ENCODE measurements at places on chromosomes 11 and 22. TPM values are rescaled to one million over a fixed set of nuclear protein-coding genes. Genes with fewer than 3 reads are reported as not detected.

PATE2 gene
- not detected for total RNA-seq

SGSM1 gene
- total RNA-seq = not detected

DKK3 gene
- total RNA-seq = 189 TPM

HBD gene
- not detected for total RNA-seq

CALCB gene
- total RNA-seq = not detected

LGALS12 gene
- not detected for total RNA-seq

RAG2 gene
- total RNA-seq = not detected

TMPRSS5 gene
- total RNA-seq = not detected

GRCh38 chr11:66542362-66542761 is 3.5 kb downstream of the ZDHHC24 start:
- DNase-seq = peak; percentile 65

DNA sequence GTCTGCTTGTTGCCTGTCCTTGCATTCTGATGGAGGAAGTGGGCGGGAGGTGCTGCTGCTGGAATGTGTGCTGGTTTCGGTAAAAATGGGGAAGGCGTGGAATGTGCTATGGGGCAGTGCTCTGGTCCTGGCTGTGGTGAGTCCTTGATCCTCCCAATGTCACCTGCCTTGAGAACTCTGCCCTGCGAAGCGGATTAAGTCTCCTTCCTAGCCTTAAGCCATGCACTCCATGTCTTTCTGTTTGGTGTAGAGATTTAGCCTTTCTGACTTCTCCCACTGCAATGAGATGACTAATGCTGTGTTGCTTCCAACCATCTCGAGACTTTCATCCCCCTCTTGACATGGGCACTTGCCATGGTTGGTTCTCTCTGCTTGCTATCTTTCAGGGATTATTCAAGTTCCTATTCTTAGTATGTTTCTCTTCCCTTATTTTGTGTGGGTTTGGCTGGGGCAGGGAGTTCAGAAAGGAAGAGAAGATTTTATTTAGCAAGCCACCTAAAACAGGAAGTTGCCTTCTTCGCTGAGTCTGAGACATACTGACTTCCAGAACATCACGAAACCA is 687.9 kb downstream of the NTM start:
- DNase-seq = peak; percentile 39

DNA sequence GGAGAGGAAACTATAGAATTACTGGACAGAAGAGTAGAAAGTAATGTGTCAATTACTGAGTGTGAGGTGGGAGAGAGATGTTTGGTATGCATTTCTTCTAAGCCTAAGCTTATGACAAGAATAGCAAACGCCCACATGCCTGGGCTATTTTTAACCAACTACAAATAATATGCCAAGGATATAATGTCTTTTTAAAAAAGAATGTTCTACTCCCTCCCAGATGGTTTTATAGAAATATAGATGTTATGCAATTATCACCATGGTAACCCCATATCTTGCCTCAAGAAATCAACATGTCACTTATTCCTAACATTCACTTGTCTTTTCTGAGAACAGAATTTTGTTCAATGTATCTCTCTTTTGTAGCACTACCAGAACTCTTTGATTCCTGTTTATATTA is 996.7 kb upstream of the CHORDC1 start:
- no peak for DNase-seq

DNA sequence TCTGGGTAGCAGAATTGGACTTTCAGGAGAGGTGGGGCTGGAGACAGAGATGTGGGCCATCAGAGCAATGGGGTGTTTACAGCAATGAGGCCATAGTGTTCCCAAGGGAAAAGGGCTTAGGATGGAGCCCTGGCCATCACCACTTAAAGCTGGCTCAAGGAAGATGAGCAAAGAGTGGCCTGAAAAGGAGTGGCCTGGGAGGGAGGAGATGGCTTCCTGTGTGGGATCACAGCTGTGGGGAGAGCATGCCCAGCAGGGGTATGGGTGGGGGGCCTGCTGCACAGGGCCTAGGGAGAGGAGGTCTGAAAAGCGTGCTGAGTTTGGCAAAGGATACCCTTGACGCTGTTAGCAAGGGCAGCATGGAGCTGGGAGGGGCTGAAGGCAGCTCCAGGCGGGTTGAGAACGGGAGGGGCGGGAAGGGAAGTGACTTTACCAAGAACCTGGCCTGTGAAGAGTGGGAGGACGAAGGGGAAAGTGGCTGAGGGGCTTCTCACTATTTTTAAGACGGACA is 13.9 kb downstream of the LRRC32 start:
- no peak for DNase-seq

GRCh38 chr22:29359469-29359868 is 28.9 kb downstream of the AP1B1 start:
- peak; percentile 65 for DNase-seq

DNA sequence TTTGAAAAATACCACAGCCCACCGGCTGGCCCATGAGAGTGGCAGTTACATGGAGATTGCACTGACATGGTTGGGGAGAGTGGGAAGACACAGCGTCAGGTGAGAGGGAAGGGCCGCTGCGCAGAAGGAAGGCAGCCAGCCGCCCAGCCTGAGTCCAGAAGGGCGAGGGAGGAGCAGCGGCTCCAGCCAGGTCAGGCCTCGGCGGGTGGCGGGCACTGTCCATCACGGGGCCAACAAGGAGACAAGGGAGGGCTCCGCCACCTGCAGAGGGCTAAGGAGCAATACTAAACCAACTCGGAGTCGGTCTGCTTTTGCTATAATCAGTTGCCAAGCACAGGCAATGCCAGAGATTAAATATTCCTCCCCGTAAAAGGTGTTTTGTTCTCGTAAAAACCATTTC is 384.5 kb downstream of the TBC1D22A start:
- no peak for DNase-seq

GRCh38 chr22:40009951-40010671 is 15.4 kb downstream of the FAM83F start:
- DNase-seq = no peak

GRCh38 chr11:29333993-29334775 is 682.6 kb downstream of the KCNA4 start:
- DNase-seq = peak; percentile 77

DNA sequence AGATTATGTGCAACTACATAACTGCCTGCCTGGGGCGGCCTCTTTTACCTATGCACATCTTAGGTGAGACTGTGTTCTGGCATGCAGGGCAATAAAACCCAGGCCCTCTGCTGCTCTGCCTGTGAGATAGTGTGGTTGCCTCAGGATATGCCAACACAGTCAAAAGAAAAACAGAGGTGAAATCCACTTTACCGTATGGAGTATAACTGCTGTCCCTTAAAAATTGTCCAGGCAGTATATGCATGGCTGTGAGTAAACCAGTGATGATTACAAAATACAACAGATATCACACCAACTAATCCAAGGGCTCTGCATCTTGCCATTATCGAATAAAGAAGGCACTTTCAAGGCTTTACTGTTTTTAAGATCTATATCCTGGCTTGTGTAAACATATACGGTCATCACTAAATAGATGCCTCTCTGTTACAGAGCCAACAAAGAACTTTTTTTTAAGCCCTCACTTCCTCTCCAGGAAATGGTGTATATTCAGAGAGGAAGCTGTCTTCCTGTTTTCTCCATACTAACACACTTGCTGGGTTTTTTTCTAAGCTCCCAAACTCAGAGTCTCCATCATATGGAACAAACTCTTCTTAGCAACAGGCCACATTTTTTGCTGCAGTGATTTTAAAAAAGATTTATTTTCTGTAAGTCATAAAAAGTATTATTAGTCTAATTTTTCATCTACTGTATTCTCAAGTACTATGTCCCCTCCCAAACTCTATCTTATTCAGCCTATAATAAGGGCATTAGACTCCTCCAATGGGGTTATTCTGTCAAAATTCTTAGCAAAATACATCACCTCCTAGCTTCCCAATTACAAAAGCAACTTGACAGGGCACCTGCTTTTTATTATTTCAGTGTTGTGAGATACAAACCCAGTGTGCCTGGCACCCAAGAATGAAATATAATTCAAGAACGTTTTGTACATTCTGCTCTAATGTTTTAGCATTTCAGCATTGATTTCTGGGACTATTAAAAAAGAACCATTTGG is 135.2 kb downstream of the MAML2 start:
- peak; percentile 8 for DNase-seq

DNA sequence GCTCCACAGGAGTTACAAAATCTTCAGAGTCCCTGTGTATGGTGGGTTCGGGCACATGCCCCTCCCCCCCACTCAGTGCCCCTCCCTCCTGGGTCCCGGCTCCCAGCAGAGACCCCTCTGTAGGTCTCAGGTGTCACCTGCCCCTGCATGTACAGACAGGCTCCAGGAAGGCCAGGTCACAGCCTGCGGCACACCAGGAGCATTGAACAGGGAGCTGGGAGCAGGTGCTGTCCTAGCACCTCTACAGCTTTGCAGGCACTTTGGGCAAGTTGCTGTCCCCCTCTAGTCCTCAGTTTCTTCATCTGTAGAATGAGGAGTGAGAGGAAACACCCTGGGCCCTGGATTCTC is 80.1 kb upstream of the RTL6 start:
- no peak for DNase-seq

- no peak for DNase-seq
Measured at GRCh38 chr11:70364745-70365543, 33.4 kb upstream of the CTTN start.

GRCh38 chr11:101436511-101437142 is 147.2 kb downstream of the TRPC6 start:
- peak; percentile 58 for DNase-seq

GRCh38 chr11:60840470-60841430 is 1.2 kb upstream of the CCDC86 start:
- DNase-seq = peak; percentile 89

GRCh38 chr11:121372028-121372427 is 79.5 kb downstream of the SC5D start:
- DNase-seq = no peak

DNA sequence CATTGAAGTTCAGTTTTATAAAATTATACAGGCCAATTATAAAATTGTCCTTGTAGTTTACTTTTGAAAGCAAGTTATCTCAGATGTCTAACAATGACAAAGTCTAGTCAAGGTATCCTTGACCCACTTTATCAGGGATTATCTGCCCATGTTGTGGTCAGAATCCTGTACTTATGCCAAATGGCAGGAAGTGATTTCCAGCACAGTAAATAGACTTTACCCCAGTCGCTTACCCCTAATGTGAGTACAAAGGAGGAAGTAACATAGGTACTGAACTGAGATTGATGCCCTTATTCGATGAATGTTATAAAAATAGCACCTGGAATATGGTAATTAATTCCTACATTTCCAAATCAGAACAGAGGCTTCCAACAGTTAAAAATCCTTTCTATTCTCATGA is 355.7 kb downstream of the CNTN5 start:
- DNase-seq = no peak

DNA sequence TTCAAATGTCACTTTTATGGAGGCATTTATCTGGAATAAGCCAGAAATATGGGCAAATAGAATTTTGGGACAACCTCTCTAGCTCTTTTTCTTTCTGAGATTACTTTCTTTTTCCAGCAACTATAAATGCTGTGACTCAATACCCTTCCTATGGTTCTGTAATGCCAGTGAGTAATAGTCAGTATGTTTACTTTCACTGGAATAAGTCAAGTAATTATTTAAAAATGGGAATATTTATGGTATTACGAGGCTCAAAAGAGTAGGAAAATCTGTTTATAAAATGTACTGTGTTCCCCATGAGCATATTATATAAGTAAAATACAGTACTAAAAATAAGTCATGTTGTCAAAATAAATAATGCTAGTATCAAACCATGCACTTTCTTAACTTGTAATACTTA is 750.5 kb downstream of the LUZP2 start:
- DNase-seq = no peak

- no peak for DNase-seq
Measured at GRCh38 chr22:30381264-30381663, 5.9 kb downstream of the RNF215 start.

DNA sequence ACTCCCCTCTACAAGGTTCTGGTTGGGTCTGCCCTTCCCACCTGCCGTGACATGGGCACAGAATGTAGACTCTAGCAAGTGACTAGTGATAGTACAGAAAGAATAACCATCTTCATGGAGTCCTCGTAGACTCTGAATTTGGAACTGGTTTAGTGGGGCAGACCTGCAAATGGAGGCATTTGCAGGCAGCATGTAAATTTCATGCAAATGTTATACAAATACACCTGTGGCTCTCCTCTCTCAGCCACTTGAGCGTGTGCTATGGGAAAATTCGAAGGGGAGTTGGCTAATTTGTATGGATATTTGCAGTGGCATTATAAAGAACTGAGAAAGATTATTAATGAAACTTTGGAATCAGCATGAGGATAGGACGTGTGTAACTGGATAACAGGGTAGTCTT is 85.0 kb downstream of the SCN3B start:
- DNase-seq = no peak

- DNase-seq = peak; percentile 69
Measured at GRCh38 chr11:4626207-4627099, 10.8 kb upstream of the OR51D1 start.

GRCh38 chr11:81237139-81237538 is 1496.5 kb downstream of the FAM181B start:
- DNase-seq = peak; percentile 50

DNA sequence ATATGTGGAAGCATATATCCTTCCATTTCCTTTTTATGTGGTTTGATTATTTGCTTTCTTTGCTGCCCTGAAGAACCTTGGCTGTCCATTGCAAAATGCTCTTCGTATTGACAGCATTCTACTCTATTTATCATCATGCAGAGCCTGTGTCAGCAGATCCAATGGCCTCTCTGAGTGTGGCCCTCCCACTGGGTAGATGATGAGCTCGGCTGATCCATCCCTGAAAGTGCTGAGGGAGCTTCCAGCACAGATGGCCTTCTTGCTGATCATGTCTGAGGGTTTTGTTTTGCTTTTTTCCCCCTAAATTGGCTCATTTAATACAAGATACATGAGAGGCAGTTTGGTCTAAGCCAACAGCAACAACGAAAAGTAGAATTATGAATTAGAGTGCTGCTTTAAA is 181.0 kb downstream of the GRIA4 start:
- no peak for DNase-seq

GRCh38 chr11:126603486-126603885 is 248.0 kb downstream of the ST3GAL4 start:
- DNase-seq = no peak

GRCh38 chr22:20587206-20587958 is 80.0 kb downstream of the MED15 start:
- DNase-seq = no peak

All from GM23248 (cell line).